BE2C (cell line): ENCODE measurements at places on chromosomes 4 and X.
A peak's percentile ranks its signal among the peaks of the same experiment; 100 is the strongest.

DNA sequence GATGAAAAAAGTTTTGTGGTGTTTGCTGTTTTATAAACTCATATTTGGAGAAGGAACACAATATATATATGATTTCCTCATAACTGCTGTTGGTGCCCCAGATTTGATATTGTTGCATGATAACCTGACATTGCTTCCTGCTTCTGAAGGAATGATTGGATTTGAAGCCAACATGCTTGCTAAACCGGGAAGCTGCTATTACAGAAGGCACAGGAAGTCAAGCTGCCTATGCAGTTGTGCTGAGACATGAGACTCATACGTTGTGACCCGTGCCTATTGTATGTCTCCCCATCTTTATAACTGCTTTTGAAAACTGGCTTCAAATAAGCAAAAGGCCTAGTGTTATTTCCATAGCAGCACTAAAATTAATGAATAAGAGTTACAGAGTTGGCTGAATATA, 32.9 kb downstream of the GAB1 start:
- no peak for DNase-seq

- no peak for DNase-seq
These were observed 44.2 kb downstream of the CLDN34 start for GRCh38 chrX:10011261-10011931.

DNA sequence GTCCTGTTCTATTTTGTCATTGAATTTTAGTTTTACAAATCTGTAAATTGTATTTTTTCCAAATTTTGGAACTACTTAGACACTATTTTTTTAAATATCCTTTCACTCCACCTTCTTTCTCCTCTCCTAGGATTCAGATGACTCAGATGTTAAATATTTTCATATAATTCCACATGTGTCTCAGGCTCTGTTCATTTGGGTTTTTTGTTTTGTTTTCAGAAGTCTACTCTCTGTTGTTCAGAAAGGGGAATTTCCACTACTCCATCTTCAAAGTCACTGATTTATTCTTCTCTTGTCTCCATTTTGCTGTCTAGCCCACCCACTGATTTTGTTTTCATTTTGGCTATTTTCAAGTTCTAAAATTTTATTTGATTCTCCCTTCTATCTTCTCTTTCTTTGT, 264.0 kb upstream of the SLIT2 start:
- DNase-seq, result no peak

DNA sequence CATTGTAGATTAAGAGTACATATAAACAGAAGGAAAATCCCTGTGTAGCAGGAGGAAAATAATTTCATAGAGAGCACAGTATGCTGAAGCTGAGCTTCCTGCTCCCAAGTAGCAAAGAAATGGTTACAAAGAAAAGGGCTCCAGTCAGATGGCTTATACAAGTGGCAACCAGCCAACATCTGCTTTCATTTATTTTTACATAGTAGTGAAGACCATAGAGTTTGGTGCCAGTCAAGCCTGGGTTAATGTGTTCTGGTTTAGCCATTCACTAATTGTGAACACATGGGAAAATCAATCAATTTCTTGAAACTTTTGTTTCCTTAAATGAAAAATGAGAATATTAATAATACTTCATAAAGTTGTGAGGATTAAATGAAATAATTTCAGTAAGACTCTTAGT, 111.3 kb upstream of the ELOVL6 start:
- peak; percentile 33 for DNase-seq

DNA sequence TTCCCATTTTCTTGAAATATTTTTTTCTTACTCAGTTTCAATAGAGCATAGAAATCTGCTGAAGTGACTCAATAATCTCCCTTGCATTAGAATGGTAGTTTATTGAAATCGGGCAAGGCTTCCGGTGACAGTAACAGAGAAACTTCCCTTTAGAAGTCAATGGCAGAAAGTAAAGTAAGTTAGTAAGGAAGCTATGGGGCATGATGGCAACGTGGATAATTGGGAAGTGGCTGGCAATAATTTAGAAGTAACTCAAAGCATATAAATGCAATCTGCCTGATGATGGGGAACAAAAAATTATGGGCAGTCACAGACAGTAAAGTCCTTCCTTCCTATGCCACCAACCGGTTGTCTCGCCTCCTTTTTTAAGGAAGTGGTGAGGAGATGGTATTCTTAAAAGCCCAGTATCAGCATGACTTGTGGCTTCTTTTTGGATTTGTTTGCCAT, 7.6 kb downstream of the CYBB start:
- DNase-seq, result no peak

DNA sequence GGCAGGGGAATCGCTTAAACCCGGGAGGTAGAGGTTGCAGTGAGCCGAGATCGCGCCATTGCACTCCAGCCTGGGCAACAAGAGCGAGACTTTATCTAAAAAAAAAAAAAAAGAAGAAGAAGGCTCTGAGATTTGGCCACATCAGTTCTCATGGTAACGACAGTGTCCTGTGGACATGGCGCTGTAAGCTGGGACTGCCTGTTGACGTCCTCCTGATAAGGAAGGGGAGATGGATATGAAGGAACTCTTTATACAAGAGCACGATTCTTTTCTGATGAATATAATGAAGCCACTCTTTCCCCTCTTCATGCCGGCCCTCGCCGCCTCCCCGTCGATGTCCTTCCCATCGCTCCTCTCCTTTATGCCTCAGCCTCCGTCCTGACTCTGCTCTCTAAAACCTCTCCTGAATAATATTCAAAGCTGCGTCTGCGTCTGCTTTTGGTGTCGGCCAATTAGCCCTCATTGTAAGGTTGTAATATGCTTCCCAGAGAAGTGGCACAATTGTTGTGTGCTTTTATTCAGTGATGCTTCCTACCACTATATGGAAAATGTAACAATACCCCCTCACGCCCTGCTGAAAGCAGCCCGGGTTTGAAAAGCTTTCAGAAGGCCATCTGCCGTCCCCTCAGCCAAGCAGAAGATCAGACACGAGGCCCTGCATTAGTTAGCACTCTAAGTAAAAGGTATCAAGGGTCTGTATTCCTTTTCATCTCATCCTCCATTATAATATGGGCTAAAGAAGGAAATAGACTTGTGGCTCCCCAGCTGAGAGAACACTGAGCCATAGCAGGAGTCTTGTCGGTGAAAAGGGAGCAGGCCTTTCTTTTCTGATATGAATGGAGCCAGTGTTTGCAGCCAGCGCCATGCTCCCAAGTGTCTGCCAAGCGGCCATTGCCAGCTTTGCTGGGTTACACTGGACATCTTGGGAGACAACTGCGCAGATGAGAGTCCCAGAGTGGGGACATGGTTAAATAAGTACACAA, 22.1 kb upstream of the SCOC start:
- no peak for DNase-seq

- no peak for DNase-seq
These were observed 52.1 kb downstream of the SEL1L3 start for GRCh38 chr4:25810461-25811373.

DNA sequence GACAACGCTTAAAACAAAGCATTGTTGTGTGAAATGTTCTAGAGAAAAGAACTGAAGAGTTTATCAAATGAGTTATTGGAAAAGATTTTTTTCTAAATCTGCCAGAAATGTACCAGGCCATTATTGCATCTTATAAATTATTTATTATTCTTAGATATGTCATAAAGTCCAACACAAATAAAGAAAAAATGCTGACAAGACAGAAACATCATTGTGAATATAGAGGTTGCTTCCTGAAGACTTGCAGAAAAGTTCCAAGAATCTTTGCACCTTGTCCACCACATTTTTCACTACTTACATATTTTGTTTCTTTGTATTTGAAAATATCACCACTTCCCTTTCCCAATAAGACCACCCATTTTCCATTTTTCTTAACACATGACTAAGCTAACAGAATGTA, 545.8 kb downstream of the IQCM start:
- no peak for DNase-seq

DNA sequence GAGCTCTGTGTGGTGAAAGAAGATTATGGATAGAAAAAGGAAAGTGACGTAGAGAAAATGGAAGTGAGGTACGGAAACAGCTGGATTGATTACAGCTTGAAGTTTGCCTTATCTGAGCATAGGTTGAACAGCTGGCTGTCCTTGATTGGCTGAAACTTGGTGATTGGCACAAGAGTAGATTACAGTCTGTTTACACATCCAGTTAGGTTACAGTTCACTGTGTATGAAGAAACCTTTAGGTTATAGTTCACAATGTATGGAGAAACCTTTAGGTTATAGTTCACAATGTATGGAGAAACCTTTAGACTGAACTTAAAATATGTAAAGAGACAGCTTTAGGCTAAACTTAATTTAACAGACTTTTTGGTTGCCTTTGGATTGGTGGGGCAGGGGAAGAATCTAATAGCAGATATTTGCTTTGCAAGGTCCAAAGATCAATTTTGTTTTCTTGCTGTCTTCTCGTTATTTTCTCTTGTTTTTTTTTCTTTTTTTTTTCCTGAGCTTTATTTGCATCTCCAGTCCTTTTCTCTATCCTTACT, 15.6 kb upstream of the ART3 start:
- DNase-seq, result no peak

GRCh38 chr4:100555611-100556337, 38.0 kb upstream of the EMCN start:
- DNase-seq, result no peak

GRCh38 chr4:83662204-83662603, 126.3 kb downstream of the GPAT3 start:
- DNase-seq, result no peak

- DNase-seq, result no peak
These were observed 22.9 kb downstream of the APLN start for GRCh38 chrX:129631849-129632248.

GRCh38 chr4:104630272-104630671, 135.6 kb upstream of the CXXC4 start:
- DNase-seq, result no peak

- no peak for DNase-seq
These were observed 53.4 kb downstream of the IRF2 start for GRCh38 chr4:184420881-184421416.

GRCh38 chr4:174198828-174199227, 84.6 kb downstream of the FBXO8 start:
- DNase-seq, result peak; percentile 86

DNA sequence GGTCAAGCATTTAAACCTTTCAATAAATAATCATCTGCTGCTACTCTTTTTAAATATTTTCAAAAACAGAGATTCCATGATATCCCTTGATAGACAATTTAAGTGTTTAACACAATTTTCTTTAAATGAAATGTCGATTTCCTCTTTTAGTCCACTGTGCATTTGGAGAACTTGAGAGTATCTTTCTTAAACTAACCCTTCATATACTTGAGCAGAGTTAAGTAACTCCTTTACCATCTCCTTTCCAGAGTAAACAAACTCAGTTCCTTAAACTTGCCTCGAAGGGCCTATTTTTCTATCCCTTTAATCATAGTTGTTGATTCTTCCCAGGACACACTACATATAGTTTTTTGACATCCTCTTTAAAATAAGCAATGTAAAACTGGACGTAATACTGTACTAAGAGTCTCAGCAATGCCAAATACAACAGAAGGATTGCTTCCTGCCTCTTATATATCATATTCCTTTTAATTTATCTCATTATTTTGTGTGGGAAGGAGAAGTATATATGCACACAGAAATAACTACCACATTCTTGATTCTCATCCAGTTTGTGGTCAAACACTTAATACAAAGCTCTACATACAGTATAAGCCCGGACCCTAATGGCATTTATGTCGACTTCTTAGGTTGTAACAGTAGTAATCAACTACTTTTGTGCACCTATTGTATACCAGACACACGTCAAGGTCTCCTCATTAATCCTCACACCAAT, 22.8 kb downstream of the RAB28 start:
- no peak for DNase-seq

DNA sequence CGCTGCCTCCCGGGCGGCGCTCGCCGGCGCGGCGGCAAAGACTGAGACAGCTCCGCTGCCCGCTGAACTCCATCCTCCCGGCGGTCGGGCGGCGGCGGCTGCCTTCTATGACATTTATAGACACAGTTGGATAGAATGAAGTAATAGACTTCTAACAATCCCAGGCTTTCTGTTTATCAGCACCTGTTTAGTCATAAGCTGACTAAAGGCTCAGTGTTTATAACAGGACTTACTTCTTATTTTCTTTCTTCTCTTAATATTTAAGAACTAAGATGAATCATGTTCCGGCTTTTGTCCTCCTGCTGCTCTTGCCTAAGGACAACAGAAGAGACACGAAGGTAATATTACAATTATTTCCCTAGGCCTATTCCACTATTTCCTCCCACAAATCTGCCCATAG, 3.9 kb downstream of the ARL13A start:
- DNase-seq, result no peak

GRCh38 chrX:67613366-67613765, 69.5 kb downstream of the AR start:
- no peak for DNase-seq
